Ascending aorta (tissue), 2 donors: ENCODE measurements at places on chromosomes 1 and 21.

DNA sequence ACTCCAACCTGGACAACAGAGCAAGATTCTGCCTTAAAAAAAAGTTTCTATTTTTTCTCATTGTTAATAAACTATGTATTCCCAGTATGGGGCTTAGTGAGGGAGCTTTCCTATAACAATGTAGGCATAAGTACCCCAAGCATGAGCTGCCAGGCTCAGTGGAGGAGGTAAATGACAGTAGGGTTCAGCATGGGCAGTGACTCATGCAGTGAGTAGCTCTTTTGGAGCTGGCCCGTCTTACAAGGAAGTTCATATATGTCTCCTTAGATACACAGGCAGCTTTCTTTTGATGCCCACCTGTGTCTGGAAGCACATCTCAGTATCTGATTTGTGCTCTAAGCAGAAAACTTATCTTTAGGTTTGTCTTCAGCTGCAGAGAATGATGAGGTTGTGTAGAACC is 57.9 kb downstream of the ZNF678 start:
- H3K4me3 ChIP-seq, result no peak overlapping the region
- no peaks in the 10 kb centered on the region for H3K27me3 ChIP-seq
- peaks cover 4% of the 10 kb centered on the region for H3K36me3 ChIP-seq

DNA sequence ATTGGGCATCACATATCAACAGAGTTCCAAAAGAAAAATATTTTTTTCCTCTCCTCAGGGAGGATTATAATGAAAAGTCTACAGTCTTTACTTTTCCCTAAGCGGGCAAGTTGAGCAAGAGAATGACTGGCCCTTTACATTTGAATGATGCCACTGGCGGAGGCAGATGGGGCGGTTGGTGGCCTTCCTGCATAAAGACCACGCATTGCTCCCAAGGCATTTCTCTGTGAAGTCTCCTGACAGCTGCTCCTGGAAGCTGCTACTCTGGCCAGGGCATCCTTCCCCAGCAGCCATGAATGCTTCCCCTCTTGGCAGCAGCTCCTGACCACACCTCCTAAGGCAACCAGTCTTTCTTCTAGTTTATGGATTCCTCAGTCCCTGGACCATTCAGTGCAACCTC is 161.1 kb upstream of the RRP15 start:
- H3K27ac ChIP-seq, result no peak overlapping the region
- H3K27me3 ChIP-seq, result no peaks in the 10 kb centered on the region
- H3K36me3 ChIP-seq, result no peaks in the 10 kb centered on the region
- no peak overlapping the region for H3K4me3 ChIP-seq
- no peaks in the 10 kb centered on the region for H3K4me1 ChIP-seq
- DNase-seq, result no peak

- H3K36me3 ChIP-seq, result no peaks in the 10 kb centered on the region
- H3K4me1 ChIP-seq, result no peaks in the 10 kb centered on the region
- no peak for DNase-seq
- H3K4me3 ChIP-seq, result peak overlapping the region; percentile 39
- H3K27ac ChIP-seq, result no peak overlapping the region
- H3K27me3 ChIP-seq, result no peaks in the 10 kb centered on the region
These were observed 54.1 kb upstream of the SAMD11 start for GRCh38 chr1:869499-870244.

- H3K27ac ChIP-seq, result no peak overlapping the region
- no peaks in the 10 kb centered on the region for H3K36me3 ChIP-seq
- H3K27me3 ChIP-seq, result no peaks in the 10 kb centered on the region
These were observed 818.0 kb downstream of the LTN1 start for GRCh38 chr21:28174701-28175100.

- H3K27me3 ChIP-seq, result no peaks in the 10 kb centered on the region
- H3K4me3 ChIP-seq, result peak overlapping the region; percentile 100
- H3K4me1 ChIP-seq, result peaks cover 6% of the 10 kb centered on the region
- no peaks in the 10 kb centered on the region for H3K36me3 ChIP-seq
- H3K27ac ChIP-seq, result peak overlapping the region; percentile 99
- DNase-seq, result no peak
These were observed 3.0 kb downstream of the SPEN start for GRCh38 chr1:15850471-15851001.

- no peak for DNase-seq
- H3K36me3 ChIP-seq, result no peaks in the 10 kb centered on the region
- H3K4me3 ChIP-seq, result no peak overlapping the region
- no peak overlapping the region for H3K27ac ChIP-seq
- H3K4me1 ChIP-seq, result no peaks in the 10 kb centered on the region
- no peaks in the 10 kb centered on the region for H3K27me3 ChIP-seq
These were observed 34.5 kb downstream of the EPHA10 start for GRCh38 chr1:37730376-37730775.

DNA sequence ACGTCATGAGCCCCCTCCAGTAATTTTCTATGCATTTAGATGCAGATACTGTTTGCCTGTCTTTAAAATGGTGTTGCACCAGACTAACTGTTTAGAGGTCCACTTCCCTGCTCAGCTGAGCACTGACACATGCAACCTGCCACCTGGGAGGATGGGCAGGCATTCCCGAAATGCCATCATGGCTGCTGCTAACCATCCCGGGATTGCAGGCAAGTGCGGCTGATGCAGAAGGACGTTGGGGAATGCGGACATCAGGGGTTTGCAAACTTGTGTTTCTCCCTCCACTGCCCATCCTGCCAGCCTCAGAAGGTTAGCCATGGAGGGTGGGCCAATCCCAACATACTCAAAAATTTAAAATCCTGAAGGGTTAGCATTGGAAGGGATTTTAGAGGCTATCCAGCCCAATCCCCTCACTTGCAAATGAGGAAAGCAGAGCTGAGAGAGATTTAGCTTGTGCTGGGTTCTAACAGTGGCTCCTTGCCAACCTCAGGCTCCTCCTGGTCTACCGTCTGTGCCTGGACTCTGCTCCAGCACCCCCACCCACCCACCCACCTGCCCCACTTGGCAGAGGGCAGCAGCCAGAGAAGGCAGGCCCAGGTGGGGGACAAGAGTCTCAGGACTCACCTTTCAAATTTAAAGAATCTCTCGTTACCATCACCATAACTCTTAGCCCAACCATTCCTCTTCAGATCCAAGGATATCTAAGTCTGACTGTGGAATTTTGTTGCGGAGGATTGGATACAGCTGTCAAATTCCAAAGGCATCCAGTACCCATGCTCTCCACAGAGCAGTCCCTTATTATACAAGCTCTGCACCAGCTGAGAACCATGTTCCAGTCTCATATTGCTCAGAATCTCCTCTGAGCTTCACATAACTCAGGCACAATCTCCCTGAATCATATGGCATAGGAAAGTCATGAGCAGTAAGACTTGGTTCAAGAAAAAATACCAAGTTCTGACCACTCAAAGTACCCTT is 34.2 kb downstream of the HIVEP3 start:
- H3K27me3 ChIP-seq, result no peaks in the 10 kb centered on the region
- H3K4me3 ChIP-seq, result no peak overlapping the region
- no peak for DNase-seq
- H3K27ac ChIP-seq, result no peak overlapping the region

DNA sequence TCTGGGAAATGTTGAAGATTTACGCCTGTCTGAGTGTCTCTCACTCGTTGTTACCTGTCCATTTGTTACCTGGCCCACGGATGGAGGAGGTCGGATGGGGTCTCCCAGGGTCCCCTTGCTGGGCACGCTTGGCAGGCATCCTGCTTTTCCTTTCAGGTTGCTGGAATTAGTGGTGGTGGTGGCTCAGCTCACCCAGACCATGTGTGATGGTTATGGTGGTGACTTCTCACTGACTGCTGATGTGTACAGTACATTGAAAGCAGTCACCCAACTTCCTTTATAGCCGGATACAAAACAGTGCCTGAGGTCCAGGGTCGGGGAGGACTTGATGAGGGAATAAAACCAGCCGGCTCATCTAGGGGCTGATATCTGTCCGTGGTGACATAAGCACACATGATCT is 19.5 kb downstream of the MAPKAPK2 start:
- H3K4me3 ChIP-seq, result no peak overlapping the region
- peaks cover 48% of the 10 kb centered on the region for H3K4me1 ChIP-seq
- no peak overlapping the region for H3K27ac ChIP-seq
- H3K27me3 ChIP-seq, result no peaks in the 10 kb centered on the region

GRCh38 chr1:240820816-240821215 is 208.9 kb upstream of the GREM2 start:
- H3K27ac ChIP-seq, result no peak overlapping the region
- no peaks in the 10 kb centered on the region for H3K36me3 ChIP-seq
- no peaks in the 10 kb centered on the region for H3K27me3 ChIP-seq
- H3K4me3 ChIP-seq, result no peak overlapping the region
- no peaks in the 10 kb centered on the region for H3K4me1 ChIP-seq
